ENCODE measurements at places on chromosomes 16 and 17.

GRCh38 chr17:78559749-78560368 is 17.3 kb downstream of the DNAH17 start:
- no peak for DNase-seq

DNA sequence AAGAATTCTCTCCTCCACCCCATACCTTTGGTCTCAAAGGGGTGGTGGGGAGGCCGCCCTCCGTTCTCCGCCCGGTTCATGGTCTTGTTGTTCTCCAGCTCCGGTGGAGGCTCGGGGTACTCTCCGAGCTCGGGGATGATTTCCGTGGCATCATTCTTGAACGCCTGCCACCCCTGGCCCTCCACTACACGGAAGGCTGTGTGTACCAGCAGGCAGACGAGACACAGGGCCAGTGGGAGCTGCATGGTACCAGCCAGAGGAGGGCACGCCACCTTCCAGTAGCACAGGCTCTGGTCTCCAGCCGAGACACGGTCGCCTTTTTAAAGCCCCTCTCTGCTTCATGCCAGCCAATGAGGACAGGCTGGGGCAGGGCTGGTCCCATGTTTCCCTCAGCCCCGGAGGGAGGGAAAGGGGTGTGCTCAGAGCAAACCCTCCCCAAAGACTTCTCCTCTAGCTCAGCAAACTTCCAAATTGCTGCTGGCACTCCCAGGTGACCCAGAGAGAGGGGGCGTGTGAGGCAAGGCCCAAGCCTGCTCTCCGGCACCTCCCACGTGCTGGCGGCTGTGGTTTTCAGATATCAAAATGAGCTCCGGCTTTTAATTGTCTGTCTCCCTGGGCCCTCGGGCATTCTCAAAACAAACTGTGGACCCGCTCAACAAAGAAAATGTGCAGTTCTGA is at the start of gene SOST:
Gene SOST, minus strand, starts transcription at position 295 of the 678 bp plus-strand sequence. Its CDS starts 50 bp downstream, at position 245.
- DNase-seq, result peak; percentile 67

DNA sequence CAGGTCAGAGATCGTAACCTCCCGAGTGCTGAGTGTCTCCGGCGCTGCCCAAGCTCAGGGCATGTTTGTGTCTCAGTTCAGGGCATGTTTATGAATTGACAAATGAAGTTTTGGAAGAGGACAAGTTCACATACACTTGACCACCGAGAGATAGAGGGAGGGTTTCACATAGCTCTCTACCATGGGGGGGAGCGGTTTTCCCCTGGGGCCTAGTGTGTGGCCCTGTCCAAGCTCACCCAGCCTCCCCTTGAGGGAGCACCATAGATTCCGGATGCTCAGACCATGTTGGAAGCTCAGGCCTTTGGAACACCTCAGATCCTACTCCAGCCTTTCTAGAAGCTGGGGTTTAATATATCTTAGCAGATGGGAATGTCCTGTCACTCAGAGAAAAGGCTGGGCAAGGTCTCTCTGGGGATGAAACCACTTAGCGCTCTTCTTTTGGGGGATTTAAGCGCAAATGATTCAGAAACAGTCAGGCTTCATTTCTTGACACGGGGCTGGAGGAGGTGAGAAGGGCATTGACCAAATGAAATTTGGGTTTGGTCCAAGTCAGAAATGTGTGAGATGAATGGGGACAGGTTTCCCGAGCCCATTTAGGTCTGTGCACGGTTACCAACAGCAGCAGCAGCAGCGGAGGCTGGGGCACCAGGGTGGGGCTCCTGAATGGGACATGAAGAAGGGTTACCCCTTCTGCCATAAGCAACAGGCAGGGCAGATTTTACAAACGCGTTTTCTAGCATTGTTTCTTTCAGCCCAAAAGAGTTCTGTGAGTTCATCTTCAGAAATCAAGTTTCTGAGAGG is 96.6 kb downstream of the METRNL start:
- DNase-seq, result peak; percentile 35

GRCh38 chr17:60170835-60171752 is 21.3 kb downstream of the CA4 start:
- no peak for DNase-seq

DNA sequence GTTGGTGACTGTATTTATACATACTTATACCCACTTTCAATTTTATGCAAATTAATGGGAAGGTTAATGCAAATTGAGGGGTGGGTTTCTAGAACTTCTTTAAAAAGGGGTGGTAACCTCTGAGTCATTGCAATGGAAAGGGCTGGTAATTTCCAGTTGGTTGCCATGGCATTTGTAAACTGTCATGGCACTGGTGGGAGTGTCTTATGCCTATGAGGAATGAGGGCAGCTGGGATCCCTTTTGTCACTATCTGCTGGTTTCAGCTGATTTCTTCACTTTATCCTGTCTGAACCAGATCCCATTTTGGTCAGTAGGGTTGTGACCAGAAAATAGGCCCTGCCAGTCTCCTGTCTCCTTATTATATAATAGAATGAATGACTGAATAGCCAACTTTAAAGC is 1006.7 kb upstream of the GOT2 start:
- DNase-seq, result no peak

DNA sequence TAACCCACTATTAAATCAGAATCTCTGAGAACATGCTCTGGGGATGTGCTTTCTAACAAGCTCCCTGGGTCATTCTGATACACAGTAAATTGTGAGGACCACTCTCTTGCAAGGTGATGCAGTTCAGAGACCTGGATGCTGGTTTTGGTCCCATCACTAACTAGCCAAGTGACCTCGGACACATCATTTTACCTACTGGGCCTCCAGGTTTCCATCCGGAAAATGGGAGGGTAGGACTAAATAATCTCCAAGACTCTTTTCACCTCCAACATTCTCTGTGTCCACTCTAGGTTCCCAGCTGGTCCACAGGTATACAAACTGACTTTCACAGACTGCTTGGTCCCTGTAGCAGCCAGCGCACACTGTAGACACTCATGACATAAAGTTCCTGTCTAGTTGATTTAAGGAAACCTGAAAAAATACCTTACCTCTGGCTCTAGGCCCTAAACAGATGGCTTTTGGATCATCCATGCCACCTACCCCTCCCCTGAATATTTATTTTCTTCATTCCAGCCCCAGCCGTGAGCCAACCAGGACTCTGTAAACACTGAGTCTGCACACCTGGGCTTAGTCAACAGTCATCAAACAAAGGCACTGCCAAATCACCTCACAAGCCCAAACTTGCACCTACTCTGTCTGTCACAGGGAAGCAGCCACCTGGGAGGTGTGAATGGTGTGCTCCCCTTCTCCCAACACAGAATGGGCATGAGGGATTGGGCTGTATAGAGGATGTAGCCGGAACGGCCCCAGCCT is 51.3 kb upstream of the MRPS23 start:
- no peak for DNase-seq

DNA sequence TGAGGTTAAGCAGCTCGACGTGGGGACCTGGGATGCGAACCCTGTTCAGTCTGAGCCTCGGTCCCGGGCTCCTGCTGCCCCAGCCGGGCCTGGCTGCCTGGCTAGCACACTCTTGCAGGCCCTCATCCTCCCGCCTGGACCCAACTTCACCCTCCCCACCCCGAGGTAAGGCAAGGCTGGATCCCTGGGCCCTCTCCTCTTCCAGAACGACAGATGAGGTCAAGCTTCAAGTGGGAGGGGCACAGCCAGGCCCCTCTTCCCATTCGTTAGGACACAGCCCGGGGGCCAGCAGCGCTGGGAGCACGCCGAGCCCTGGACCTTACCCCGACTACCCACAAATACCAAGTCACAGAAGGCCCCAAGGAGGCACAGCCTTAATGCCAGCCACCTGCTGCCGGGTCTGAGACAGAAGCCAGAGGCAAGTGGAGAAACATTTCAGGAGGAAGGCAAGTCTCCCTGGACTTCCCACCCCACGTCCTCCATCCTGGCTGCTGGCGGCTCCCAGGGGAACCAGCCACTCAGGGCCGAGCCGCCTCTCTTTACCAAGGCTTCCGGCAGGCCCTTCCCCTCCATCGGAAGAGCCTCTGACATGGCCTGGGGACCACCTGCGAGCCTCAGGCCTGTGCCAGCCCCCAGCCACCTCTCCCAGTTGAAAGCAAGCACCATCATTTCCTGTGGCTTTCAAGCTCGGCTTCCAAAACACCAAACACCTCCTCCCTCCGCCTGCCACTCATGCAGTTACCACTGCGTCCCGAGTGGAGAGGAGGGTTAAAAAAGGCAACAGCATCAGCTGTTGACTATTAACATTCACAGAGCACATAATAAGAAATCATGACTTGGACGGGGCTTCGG is 59.9 kb downstream of the RPH3AL start:
- DNase-seq, result peak; percentile 17

DNA sequence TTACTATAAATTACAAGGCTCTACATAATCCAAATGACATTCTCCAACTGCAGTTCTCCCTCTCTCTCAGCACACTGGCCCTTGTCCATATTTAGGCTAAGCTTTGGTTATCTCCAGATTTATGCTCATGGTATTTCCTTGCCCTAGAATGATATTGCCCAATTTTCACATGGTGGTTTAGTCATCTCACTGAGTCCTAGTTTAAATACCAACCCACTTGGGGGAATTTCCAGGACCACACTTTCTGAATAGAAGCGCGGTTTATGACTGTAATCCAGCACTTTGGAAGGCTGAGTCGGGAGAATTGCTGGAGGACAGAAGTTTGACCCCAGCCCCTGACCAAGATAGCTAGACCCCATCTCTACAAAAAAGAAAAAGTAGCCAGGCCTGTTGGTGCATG is 280.1 kb upstream of the MON1B start:
- DNase-seq, result no peak

- DNase-seq, result no peak
These were observed 2.8 kb downstream of the HAPSTR1 start for GRCh38 chr16:9094011-9094846.

DNA sequence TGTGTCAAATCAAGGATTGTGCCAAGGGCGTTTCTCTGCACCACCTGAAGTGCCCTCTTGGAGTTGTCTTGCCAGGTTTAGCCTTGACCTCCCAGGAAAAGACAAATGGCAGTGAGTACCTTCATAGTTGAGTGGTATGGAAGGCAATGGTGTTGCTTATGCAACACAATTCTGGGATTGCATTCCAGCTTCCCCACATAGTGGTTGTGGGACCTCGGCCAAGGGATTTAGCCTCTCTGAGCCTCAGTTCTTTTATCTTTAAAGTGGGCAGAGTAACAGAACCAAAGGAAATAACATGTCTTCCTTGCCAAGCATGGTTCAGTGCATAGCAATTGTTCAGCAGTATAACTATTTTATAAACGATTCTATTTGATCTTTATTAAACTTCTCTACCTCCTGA is 49.4 kb downstream of the CCDC42 start:
- DNase-seq, result no peak

- DNase-seq, result no peak
These were observed 7.6 kb downstream of the RHBDF2 start for GRCh38 chr17:76493505-76494167.

- DNase-seq, result peak; percentile 23
These were observed 13.9 kb upstream of the CLEC18C start for GRCh38 chr16:70159355-70160348.

- DNase-seq, result peak; percentile 78
These were observed 627 bp upstream of the TSPOAP1 start for GRCh38 chr17:58329035-58329809.

GRCh38 chr17:8838551-8839095 is 28.9 kb downstream of the PIK3R6 start:
- no peak for DNase-seq

- no peak for DNase-seq
These were observed 2.2 kb downstream of the UBE2Z start for GRCh38 chr17:48910370-48910769.

DNA sequence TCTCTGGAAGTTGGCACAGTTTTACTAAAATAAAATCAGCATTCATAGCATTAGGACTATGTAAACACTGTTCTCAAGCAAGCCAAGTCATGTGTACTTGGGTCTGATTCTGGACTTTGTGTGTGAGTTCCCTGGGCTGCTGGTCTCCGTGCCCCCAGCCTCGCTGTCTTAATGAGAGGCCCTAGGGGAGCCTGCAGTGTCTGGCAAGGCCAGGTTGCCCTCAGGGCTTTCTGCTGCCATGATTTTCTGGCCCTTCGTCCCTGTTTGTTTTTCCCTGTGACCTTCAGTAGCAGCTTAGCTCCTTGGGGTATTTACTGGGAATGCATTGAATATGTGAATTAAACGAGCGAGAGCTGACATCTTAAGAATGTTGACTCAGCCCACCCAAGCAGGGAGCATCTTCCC is 161.8 kb downstream of the RPTOR start:
- no peak for DNase-seq

GRCh38 chr16:19959736-19960135 is 75.1 kb upstream of the GPRC5B start:
- no peak for DNase-seq

DNA sequence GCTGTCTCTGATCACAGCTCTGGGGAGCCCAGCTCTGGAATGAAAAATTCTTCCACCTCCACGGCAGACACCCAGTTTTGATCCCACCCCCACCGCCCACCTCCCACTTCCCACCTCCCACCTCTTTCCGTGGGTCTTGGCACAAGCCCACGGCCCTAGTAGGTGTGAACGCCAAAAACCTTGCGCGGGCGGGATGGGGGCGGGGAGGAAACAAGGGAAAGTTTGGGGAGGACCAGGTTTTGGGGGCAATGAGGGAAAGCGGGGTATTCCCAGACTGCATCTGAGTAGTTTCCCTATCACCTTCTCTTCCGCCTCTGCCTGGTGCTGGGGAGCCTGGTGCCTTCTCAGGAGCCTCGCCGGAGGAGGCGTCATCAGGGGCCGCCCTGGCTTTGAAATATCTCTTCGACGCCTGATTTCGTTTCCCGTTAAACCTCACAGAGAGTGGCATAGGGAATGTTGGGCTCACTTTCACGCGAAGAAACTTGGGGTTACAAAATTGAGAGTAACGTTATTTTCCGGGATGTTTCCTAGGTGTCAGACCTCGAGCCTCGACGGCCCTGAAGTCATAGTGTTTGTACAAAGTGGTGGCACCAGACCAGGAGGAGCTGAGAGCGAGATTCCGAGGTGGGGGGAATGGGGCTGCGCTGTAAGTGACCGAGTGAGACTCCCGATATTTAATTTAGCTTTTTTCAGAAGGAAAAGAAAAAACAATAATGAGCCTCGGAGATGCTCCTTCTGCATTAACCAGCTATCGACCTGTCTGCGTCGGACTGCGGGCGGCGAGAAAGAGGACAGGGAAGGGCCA is 1.6 kb upstream of the IRX3 start:
- DNase-seq, result no peak

DNA sequence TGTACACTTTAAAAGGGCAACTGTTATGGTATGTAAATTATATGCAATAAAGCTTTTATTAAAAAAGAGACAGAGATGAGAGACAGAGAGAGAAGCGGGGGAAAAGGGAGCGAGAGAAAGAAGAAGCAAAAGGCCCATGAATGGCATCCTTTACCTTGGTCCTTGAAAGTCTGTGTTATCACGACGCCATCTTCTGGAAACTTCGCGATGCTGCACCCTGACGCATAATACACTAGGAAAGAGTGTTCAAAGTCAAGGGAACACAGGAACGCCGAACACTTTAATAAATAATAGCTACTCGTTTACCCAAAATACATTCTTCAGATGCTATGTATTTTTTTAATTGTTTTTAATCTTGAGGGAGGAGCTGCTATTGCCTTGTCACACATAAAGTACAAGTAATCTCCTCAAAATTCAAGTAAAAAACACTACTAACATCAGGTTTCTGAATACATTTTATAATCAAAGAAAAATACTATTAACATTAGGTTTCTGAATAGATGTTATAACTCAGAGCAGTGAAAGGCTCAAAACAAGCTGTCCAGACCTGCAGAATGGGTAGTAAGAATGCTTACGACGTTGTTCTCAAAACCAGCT is 23.0 kb upstream of the SLC38A8 start:
- DNase-seq, result no peak
